ENCODE measurements at places on chromosomes 1 and 21. TPM values are rescaled to one million over a fixed set of nuclear protein-coding genes. Genes with fewer than 3 reads are reported as not detected.

F13B gene
- total RNA-seq = not detected

SPATA1 gene
- 0.61 TPM for total RNA-seq

TEDDM1 gene
- not detected for total RNA-seq

UBXN10 gene
- 0.44 TPM for total RNA-seq

PRKCZ gene
- 17.8 TPM for total RNA-seq

GOLT1A gene
- not detected for total RNA-seq

TCHH gene
- not detected for total RNA-seq

TMCO2 gene
- total RNA-seq = not detected

LHX8 gene
- not detected for total RNA-seq

KRTAP22-2 gene
- total RNA-seq = not detected

DSTYK gene
- 13.9 TPM for total RNA-seq

NEK2 gene
- not detected for total RNA-seq

DMRTB1 gene
- total RNA-seq = not detected

ZNF672 gene
- 38.4 TPM for total RNA-seq

ANGPTL3 gene
- total RNA-seq = not detected

RC3H1 gene
- 38.0 TPM for total RNA-seq

TLR5 gene
- 2.1 TPM for total RNA-seq

RBM11 gene
- 18.7 TPM for total RNA-seq

REN gene
- not detected for total RNA-seq

APCS gene
- not detected for total RNA-seq

GPR153 gene
- total RNA-seq = 0.14 TPM

PLA2G2C gene
- not detected for total RNA-seq

TMEM51 gene
- total RNA-seq = not detected

LDLRAD1 gene
- total RNA-seq = not detected

OR2L5 gene
- not detected for total RNA-seq

FAM76A gene
- 28.7 TPM for total RNA-seq

CHIT1 gene
- total RNA-seq = 1.1 TPM

ACTL8 gene
- not detected for total RNA-seq

RCSD1 gene
- total RNA-seq = 42.3 TPM

KCNQ4 gene
- 0.25 TPM for total RNA-seq

FAM151A gene
- not detected for total RNA-seq

SMIM34 gene
- not detected for total RNA-seq

SLC9C2 gene
- not detected for total RNA-seq

RAB25 gene
- 1.3 TPM for total RNA-seq

CD2 gene
- total RNA-seq = 150 TPM

TIE1 gene
- total RNA-seq = not detected

CD5L gene
- not detected for total RNA-seq

GBP5 gene
- 51.4 TPM for total RNA-seq

TDRD5 gene
- total RNA-seq = not detected

LGALS8 gene
- 144 TPM for total RNA-seq

CFHR1 gene
- not detected for total RNA-seq

ASAP3 gene
- total RNA-seq = 1.2 TPM

CLCA1 gene
- not detected for total RNA-seq

EFHD2 gene
- total RNA-seq = 80.9 TPM

Data from CD4-positive, alpha-beta T cell (primary cell).